ENCODE measurements at places on chromosomes 11 and 22.
A peak's percentile ranks its signal among the peaks of the same experiment; 100 is the strongest.

- H3K36me3 ChIP-seq, result no peaks in the 10 kb centered on the region
- DNase-seq, result no peak
- no peak overlapping the region for H3K4me3 ChIP-seq
- H3K27me3 ChIP-seq, result peaks cover 5% of the 10 kb centered on the region
Observed at GRCh38 chr22:49203859-49204598, 623.6 kb downstream of the BRD1 start.

GRCh38 chr11:119316729-119317591 lies at the start of gene MCAM:
MCAM (minus strand) TSS chr11:119317130; CDS start chr11:119317101, 29 bp downstream.
- H3K27ac ChIP-seq, result no peak within 1 kb of the TSS
- H3K4me1 ChIP-seq, result peaks cover 22% of the 10 kb centered on the region
- peak within 1 kb of the TSS; percentile 75 for H3K4me3 ChIP-seq
- H3K27me3 ChIP-seq, result peaks cover 21% of the 10 kb centered on the region

DNA sequence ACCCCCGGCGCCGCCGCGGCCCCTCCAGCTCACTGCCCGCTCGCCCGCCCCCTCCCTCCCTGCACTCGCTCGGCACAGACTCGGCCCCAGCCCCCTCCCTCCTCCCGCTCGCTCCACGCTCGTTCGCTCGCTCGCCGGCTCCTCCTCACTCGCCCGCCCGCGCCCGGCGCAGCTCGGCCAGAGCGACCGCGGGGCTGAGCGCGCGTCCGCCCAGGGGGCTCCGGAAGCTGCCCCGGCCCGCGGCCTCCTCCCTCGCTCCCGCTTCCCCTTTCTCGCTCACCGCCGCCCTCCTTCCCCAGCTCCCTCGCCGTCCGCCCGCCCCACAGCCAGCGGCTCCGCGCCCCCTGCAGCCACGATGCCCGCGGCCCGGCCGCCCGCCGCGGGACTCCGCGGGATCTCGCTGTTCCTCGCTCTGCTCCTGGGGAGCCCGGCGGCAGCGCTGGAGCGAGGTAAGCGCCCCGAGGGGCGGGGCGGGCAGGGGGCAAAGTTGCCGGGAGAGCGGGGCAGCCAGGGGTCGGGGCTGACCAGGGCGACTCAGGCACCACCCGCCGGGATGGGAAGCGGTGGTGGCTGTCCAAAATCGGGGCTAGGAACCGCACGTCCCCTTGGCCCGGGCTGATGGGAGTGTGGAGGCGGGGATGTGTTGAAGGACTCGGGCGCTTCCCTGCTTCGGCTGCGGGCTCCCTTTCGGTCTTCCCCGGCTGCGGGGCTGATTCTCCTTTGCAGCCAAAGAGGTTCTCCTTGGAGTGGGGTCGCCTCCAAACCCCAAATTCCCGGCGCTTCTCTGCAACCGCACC lies at the start of gene SEZ6L:
TSS of gene SEZ6L (plus strand) at position 148 of the 797 bp plus-strand sequence. CDS start at position 356, 208 bp downstream.
- no peaks in the 10 kb centered on the region for H3K36me3 ChIP-seq
- H3K27ac ChIP-seq, result no peak within 1 kb of the TSS
- H3K4me1 ChIP-seq, result peaks cover 5% of the 10 kb centered on the region
- no peak for DNase-seq
- peaks cover 63% of the 10 kb centered on the region for H3K27me3 ChIP-seq

DNA sequence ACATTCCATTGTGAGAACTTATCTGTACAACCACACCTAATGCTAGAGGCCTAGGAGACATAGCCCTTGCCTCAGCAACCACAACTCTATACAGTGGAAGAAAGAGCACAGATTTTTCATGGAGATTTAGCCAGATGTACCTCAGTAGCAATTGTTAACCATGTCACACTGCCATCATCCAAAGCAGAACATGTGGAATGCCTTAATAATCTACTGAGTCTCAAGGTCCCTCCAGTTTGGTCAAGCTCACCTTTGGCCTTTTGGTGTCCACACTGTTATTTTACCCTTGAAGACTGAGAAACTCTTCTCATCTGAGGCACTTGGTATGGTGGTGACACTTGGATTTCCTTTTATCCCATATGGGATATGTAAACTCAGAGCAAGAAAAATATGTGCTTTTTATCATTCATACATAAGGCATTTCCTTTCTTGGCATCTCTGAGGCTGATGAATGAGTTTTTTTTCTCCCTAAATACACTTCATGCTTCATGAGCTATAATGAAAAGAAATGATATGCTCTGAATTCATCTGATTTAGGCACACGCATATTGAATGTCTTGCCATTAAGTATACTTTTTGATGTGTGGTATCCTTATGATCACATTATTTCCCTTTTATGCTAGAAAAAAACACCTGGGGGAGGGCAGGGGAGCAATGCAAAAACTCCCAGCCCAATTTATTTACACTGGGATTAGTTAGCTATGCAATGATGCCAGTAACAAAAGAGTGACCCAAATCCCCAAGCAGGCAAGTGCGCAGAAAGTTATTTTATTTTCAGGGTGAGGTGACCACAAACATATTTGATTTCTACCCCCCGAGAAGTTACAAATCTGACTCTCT lies 63.3 kb upstream of the ME3 start:
- H3K4me3 ChIP-seq, result no peak overlapping the region
- H3K36me3 ChIP-seq, result no peaks in the 10 kb centered on the region
- DNase-seq, result no peak
- peaks cover 3% of the 10 kb centered on the region for H3K27me3 ChIP-seq

DNA sequence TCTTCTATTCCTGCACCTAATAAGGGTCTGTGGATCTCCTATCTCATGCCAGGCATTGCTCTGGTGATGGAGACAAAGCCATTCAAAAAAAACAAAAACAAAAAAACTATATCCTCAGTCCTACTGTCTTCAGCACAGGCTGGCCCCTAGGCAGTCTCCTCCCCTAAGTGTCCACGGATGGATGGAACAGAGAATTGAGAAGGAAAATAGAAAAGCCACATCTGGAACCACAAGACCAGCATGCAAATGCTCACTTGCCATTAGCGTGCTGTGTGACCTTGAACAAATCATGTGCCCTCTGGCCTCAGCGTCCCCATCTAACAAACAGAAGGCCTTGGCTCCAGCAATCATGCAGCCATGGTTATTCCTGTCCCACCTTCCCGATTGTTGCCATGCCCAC lies 32.7 kb upstream of the CD82 start:
- H3K4me1 ChIP-seq, result peaks cover 29% of the 10 kb centered on the region
- DNase-seq, result no peak
- H3K27me3 ChIP-seq, result peaks cover 8% of the 10 kb centered on the region
- H3K27ac ChIP-seq, result no peak overlapping the region

DNA sequence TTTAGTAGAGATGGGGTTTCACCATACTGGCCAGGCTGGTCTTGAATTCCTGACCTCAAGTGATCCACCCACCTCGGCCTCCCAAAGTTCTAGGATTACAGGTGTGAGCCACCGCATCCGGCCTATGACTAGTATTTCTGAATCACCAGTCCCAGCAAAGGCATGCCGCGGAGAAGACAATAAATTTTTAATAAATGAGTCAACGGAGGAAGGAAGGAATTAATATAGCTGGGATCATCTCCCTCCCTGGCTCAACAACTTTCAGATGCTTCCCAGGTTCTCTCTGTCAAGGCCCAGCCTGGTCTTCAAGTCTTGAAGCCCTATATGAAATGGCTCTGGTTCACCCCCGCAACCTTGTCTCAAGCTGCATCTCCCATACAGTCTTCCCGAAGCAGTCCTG lies 45.7 kb downstream of the CYTH4 start:
- H3K27me3 ChIP-seq, result peaks cover 49% of the 10 kb centered on the region
- peaks cover 4% of the 10 kb centered on the region for H3K4me1 ChIP-seq
- DNase-seq, result no peak
- H3K36me3 ChIP-seq, result no peaks in the 10 kb centered on the region
- H3K4me3 ChIP-seq, result no peak overlapping the region

DNA sequence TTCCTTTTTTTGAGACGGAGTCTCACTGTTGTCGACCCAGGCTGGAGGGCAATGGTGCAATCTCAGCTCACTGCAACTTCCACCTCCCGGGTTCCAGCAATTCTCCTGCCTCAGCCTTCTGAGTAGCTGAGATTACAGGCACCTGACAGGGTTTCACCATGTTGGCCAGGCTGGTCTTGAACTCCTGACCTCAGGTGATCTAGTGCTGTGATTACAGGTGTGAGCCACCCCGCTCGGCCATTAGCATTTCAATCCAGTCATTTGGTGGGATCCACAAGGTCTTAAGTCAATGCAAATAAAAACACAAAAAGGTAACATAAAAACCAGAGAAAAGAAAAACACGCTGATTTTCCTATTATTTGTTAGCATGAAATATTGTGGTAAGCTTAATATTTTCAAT lies 1227.2 kb upstream of the TENM4 start:
- H3K4me3 ChIP-seq, result no peak overlapping the region
- H3K27ac ChIP-seq, result no peak overlapping the region
- no peaks in the 10 kb centered on the region for H3K36me3 ChIP-seq
- DNase-seq, result no peak
- H3K27me3 ChIP-seq, result no peaks in the 10 kb centered on the region
- H3K4me1 ChIP-seq, result no peaks in the 10 kb centered on the region

GRCh38 chr11:61974766-61975631 lies 7.6 kb upstream of the FTH1 start:
- peaks cover 35% of the 10 kb centered on the region for H3K4me1 ChIP-seq
- H3K27me3 ChIP-seq, result no peaks in the 10 kb centered on the region
- DNase-seq, result no peak
- no peaks in the 10 kb centered on the region for H3K36me3 ChIP-seq

DNA sequence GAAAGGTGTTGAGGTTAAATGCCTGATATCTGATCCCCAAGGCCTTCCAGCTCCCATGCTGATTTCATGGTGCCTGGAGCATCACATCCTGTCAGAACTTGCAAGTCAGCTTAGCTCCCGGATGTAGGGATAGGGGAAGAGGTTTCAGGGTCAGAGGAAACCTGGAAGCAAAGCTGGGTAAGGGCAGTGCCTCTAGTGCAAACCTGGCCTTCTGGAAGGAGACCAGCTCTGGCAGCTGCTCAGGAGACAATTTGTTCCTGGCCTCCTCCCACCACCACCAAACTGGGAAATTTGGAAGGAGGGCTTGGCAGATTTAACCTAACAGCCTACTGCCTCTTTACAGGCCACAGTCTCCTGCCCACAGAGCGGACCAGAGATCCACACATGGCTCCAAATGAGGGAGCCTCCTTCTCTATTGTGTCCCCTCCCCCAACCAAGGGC lies 9.2 kb upstream of the TSKU start:
- H3K27ac ChIP-seq, result no peak overlapping the region
- peaks cover 24% of the 10 kb centered on the region for H3K27me3 ChIP-seq
- peaks cover 9% of the 10 kb centered on the region for H3K36me3 ChIP-seq
- no peak overlapping the region for H3K4me3 ChIP-seq
- DNase-seq, result no peak

GRCh38 chr22:31651664-31652063 lies 10.4 kb downstream of the PISD start:
- H3K4me3 ChIP-seq, result no peak overlapping the region
- peaks cover 50% of the 10 kb centered on the region for H3K4me1 ChIP-seq
- H3K36me3 ChIP-seq, result peaks cover 30% of the 10 kb centered on the region
- peak overlapping the region; percentile 27 for H3K27ac ChIP-seq
- no peaks in the 10 kb centered on the region for H3K27me3 ChIP-seq
- DNase-seq, result no peak

- no peak for DNase-seq
- H3K4me1 ChIP-seq, result peaks cover 18% of the 10 kb centered on the region
- peak overlapping the region; percentile 65 for H3K4me3 ChIP-seq
- no peaks in the 10 kb centered on the region for H3K27me3 ChIP-seq
Observed at GRCh38 chr22:50315289-50316113, 8.1 kb upstream of the PLXNB2 start.

DNA sequence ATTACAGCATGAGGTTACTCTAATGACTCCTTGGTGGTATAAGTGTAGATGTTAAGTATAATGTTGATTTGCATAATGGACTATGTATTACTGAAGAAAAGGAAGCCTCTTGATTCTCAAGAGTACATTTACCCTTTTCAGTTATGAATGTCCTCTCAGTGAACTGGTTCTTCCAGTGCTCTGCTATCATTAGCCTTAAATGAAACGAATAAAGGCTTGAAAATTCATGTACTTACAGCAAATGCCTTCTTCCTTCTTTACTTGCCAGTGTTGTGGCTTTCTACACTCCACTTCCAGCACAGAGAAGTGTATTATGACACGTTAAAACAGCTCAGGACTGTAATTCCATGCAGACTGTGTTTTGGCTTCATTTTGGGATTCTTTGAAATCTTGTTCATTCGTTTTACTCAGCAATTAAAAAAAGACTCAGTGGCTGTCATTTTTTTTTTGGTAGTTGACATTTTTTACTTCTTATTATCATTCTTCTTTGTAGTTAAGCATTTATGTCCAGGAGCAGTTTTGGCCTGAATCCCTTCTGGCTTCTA lies 96.9 kb downstream of the MTMR3 start:
- no peaks in the 10 kb centered on the region for H3K36me3 ChIP-seq
- no peaks in the 10 kb centered on the region for H3K4me1 ChIP-seq
- no peak overlapping the region for H3K4me3 ChIP-seq

DNA sequence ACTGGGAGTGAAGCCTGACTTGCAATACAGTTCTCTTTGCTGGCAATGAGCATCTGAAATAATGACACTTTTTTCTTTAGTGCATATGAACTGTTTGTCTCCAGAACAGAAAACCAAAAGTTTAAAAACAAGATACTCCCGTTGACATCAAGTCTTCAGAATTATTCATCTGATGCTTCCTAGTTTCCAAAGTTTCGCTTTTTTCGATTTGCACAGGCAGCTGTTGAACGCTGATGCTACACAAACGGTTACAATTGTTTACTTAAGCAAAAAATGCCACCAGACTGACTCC lies 612 bp upstream of the BIRC2 start:
- H3K27ac ChIP-seq, result peak overlapping the region; percentile 98
- peaks cover 28% of the 10 kb centered on the region for H3K36me3 ChIP-seq
- DNase-seq, result no peak
- H3K4me3 ChIP-seq, result peak overlapping the region; percentile 91
- no peaks in the 10 kb centered on the region for H3K27me3 ChIP-seq

DNA sequence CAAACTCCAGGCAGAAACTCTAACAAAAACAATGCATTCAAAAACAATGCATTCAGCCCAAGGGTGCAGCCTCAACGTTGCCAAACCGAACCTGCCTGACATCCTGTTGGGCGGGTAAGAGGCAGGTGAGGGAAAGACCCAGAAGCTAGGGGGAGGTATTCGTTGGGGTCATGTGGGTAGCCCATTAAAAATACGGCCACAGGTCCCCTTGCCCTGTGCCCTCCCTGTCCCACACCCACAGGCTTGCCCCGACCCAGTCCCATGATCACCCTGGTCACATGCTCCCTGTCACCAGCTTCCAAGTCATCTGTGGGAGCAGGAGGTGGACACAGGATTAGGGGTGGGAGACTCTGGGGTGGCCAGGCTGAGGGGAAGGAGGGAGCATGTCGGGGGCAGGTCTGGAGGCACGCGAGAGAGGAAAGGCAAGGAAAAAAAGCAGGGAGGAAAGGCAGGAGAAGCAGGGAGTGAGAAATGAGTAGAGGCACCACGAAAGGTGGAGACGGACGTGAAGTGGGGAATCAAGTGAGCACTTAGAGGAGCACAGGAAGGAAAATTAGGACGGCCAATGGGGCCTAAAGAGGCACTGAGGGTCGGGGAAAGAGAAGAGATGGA lies 683 bp downstream of the PLA2G6 start:
- H3K27ac ChIP-seq, result peak overlapping the region; percentile 92
- DNase-seq, result peak; percentile 31
- peaks cover 60% of the 10 kb centered on the region for H3K4me1 ChIP-seq
- peak overlapping the region; percentile 95 for H3K4me3 ChIP-seq
- no peaks in the 10 kb centered on the region for H3K27me3 ChIP-seq
